Stimulated activated CD8-positive, alpha-beta memory T cell treated with anti-CD3 and anti-CD28 coated beads, Interleukin-15, amount 100 ng/mL, for 24 hours (primary cell): ENCODE measurements at places on chromosomes 6 and 20.

DNA sequence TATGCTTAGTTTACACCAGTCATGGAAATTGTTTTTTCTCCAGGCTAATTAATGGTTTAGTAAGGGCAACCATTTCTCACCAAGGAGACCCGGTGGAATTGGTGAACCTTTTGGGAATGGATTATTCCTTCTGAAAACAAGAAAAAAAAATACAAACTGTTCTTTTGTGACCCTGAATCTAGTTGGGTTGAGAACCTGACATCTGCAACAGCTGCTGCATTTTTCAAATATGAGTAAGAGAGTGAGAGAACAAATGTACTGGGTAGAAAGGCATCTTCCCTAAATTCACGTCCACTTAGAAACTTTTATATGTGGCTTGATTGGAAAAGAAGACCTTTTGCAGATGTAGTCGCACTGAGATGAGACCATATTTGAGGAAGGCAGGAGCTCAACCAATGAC lies 553.4 kb upstream of the EPHA7 start:
- DNase-seq, result no peak

DNA sequence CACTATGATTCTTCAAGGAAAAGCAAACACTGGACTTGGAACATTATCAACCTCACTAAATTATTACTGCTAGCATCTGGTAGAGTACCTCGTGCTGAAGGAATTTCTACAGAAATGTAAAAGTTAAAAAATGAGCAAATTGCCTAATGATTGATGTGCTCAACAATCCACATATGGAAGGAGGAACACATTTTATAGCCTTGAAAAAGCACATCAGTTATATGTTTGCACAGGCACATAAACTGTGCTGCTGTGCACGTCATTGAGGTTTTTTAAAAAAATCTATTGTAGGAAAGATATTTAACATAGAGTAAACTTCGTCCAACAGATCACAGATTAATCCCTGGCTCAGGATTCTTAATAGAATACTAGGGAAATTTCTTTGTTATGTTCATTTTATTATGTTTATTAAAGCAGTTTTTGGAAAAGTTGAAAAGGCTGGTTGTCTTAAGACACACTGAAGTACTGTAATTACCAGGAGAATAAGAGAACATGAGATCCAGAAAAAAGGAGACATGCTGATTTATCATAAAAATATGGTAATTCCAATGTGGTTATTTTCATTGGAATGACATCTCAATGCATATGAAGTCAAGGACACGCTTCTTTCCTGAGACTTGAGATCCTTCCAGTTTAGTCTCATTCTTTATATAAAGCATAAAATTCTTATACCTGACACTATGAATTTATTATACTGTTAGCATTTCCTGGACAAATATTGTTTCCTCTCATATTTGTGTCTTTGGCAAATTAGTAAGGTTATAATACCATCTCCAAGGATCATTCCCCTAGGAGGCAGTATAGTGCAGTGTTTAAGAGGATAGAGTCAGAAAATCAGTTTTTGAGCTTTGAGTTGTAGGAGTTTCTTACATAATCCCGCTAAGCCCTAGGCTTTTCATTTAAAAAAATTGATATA lies 511.1 kb downstream of the TENT5A start:
- DNase-seq, result no peak

- DNase-seq, result no peak
These were observed 5.6 kb downstream of the SPATA2 start for GRCh38 chr20:49909499-49910339.

- DNase-seq, result no peak
These were observed 43.5 kb downstream of the PPP1R14C start for GRCh38 chr6:150186129-150186898.

DNA sequence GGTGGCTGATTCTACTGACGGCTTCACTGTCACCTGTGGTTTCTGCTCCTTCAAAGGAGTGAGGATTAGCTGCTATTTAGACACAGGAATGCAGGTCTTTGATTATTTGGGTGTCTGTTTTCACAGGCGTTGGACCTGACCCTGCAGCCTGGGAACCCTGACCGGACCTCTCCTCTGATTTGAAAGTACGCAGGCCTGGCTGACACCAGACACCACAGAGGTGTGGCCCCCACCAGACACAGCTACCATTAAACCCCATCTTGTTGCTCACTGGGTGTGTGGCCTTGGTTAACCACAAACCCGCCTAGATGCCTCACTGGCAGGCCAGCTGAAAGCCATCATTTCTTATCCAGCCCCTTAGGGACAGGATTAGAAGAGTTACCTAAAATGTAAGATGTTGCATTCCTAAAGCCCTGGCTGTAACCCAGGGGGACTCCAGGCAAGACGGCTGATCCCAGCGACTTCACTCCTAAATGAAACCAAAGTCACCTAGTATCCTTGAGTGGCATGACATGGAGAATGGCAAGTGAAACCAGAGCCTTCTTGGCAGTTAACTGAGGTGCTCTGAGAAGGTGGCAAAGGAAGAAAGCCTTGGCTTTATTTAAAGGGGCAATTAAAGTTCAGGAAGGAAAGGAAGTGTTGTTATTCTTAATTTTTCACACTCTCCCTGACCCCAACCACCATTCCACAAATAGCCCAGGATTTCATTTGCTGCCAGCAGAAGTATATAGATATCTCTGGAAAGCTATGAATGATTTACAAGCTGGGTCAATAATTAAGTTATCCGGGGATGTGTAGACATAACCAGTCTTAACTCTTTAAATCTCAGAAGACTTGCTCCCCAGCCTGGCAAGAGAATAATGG lies 169.9 kb downstream of the QRSL1 start:
- DNase-seq, result no peak

GRCh38 chr20:62321521-62321948 lies 18.7 kb downstream of the ADRM1 start:
- no peak for DNase-seq

DNA sequence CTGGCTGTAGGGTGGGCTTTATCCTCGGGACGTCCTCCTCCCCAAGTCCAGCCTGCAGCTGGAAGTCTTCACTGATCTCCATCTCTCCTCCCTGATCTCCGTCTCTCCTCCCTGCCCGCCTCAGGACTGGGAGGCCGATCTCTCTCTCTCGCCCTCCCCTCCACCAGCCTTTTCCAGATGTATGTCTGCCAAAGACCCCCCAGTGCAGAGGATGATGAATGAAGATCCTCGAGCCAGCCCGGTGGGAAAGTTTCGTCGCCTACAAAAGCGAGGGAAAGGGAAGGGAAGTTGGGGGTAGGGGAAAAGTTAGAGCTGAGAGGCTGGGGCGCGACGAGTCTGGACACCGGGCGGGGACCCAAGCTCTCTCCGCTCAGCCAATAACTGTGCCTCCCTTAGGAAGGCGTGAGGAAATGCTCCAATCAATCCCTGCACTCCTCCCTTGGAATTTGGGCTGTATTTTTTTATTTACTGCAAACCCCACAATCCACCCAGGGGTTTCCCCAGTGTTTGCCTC lies 595 bp upstream of the SRF start:
- DNase-seq, result no peak

DNA sequence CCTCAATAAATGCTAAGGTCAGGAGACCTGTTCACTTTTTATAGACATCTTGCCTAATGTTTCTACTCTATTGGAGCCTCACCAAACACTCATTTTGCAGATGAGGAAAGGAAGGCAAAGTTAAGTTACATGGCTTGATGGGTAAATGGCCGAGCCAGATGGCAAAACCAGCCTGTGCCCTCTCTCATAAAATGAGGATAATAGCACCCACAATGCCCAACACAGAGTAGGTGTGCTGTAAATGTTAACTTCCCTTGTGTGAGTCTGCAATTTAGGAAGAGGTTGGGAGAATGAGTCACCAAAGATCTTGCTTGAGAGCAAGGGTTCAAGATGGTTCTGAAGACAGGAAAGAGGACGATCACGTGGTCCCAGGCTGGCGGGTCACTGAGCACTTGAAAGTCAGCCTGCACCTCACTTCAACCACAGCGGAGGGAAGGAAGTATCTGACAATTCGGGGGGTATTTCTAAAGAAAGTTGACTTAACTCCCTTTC lies 3.3 kb downstream of the KCNK5 start:
- DNase-seq, result no peak

DNA sequence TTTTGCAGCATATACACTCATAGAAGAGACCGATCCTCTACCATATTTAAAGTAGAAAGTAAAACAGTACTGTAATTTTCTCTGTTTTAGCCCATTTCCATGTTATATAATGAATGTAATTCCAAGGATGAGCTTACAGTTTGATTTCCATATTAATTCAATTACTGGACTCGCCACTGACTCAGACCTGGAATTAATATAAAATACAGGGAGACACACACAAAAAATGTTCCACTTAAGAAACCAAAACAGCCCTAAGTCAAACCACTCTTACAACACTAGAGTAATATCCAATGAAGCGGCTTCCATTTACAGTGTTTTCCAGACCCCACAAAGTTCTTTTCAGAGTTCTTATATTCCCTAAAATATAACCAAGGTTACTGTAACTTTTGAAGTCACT lies 110.6 kb downstream of the BACH2 start:
- no peak for DNase-seq

DNA sequence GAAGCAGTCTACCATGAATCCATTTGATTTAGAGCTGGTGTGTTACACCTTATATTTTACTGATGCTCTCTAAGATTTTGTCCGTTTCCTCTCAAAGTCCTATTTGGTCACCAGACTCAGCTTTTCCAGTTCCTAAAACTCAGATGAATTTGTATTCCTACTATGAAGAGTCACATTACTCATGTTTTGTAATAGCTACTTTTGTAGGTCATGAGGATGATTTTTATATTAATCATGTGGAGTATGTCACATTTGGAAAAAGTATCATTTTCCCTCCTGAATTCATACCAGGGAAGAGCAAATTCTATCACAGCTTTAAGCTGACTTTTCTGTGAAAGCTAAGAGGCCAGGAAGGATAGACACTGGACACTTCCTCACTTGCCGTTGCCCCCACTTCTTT lies 140.6 kb upstream of the SCGN start:
- no peak for DNase-seq
